Fibroblast of lung (primary cell): ENCODE measurements at places on chromosomes 4 and X. TPM values are rescaled to one million over a fixed set of nuclear protein-coding genes. Genes with fewer than 3 reads are reported as not detected.

Gene FANCB
- 1.5 and 3.1 TPM in 2 replicates for polyA plus RNA-seq

Gene NXF2
- not detected in 2 replicates for polyA plus RNA-seq

Gene IQCM
- 0.03 TPM in 1 of 2 replicates, not detected in the other for polyA plus RNA-seq

Gene TLR10
- not detected in 2 replicates for polyA plus RNA-seq

Gene ARMCX1
- polyA plus RNA-seq, result 46.7 and 53.0 TPM in 2 replicates

Gene MRFAP1L1
- polyA plus RNA-seq, result 64.7 and 77.4 TPM in 2 replicates

Gene RTL9
- 0.09 and 0.18 TPM in 2 replicates for polyA plus RNA-seq

Gene CENPE
- polyA plus RNA-seq, result 4.1 and 10.1 TPM in 2 replicates

Gene GATA1
- polyA plus RNA-seq, result 0.07 TPM in 1 of 2 replicates, not detected in the other

Gene HCFC1
- 3.0 and 6.7 TPM in 2 replicates for polyA plus RNA-seq

Gene MAD2L1
- polyA plus RNA-seq, result 12.8 and 38.4 TPM in 2 replicates

Gene UGT2B11
- polyA plus RNA-seq, result not detected in 2 replicates

Gene ADRA2C
- polyA plus RNA-seq, result 0.12 and 0.30 TPM in 2 replicates

Gene CXCL9
- polyA plus RNA-seq, result not detected in 2 replicates

Gene HMX1
- not detected in 2 replicates for polyA plus RNA-seq

Gene FATE1
- not detected in 2 replicates for polyA plus RNA-seq

Gene TLR1
- 0.41 and 0.77 TPM in 2 replicates for polyA plus RNA-seq

Gene POLN
- polyA plus RNA-seq, result 0.58 and 1.2 TPM in 2 replicates

Gene SATL1
- polyA plus RNA-seq, result not detected in 2 replicates

Gene PDE6B
- polyA plus RNA-seq, result 0.15 TPM in 1 of 2 replicates, not detected in the other

Gene NDST3
- polyA plus RNA-seq, result 0.12 and 0.16 TPM in 2 replicates

Gene BTC
- polyA plus RNA-seq, result 0.33 and 0.41 TPM in 2 replicates

Gene F9
- not detected in 2 replicates for polyA plus RNA-seq

Gene TMEM150C
- polyA plus RNA-seq, result 0.21 and 0.24 TPM in 2 replicates

Gene SEPTIN6
- polyA plus RNA-seq, result 12.8 and 19.9 TPM in 2 replicates

Gene NALF2
- not detected in 2 replicates for polyA plus RNA-seq

Gene FAM9C
- 0.01 and 0.02 TPM in 2 replicates for polyA plus RNA-seq

Gene NPFFR2
- polyA plus RNA-seq, result not detected in 2 replicates

Gene ANOS1
- polyA plus RNA-seq, result 0.07 and 0.14 TPM in 2 replicates

Gene SH3D19
- 41.3 and 53.0 TPM in 2 replicates for polyA plus RNA-seq

Gene PPEF1
- not detected in 2 replicates for polyA plus RNA-seq

Gene ODAPH
- not detected in 2 replicates for polyA plus RNA-seq

Gene ITIH6
- polyA plus RNA-seq, result not detected in 2 replicates

Gene GSX2
- polyA plus RNA-seq, result 0.05 and 0.15 TPM in 2 replicates

Gene ARHGEF38
- polyA plus RNA-seq, result not detected in 2 replicates

Gene IL13RA2
- 12.7 and 110 TPM in 2 replicates for polyA plus RNA-seq

Gene QRFPR
- polyA plus RNA-seq, result not detected in 2 replicates

Gene UGT2B17
- not detected in 2 replicates for polyA plus RNA-seq

Gene NAP1L5
- 14.1 and 14.8 TPM in 2 replicates for polyA plus RNA-seq

Gene TSPYL2
- polyA plus RNA-seq, result 14.6 and 21.0 TPM in 2 replicates

Gene MAGEA9B
- not detected in 2 replicates for polyA plus RNA-seq

Gene DGKK
- not detected in 2 replicates for polyA plus RNA-seq

Gene ARMCX2
- polyA plus RNA-seq, result 43.2 and 66.2 TPM in 2 replicates

Gene DMP1
- polyA plus RNA-seq, result not detected in 2 replicates
